Tongue (tissue), 3 donors: ENCODE measurements at places on chromosomes 2 and 18.

GRCh38 chr18:35514752-35515459 lies 17.1 kb upstream of the INO80C start:
- DNase-seq: no peak

- no peak for DNase-seq
These were observed 57.1 kb upstream of the RNF152 start for GRCh38 chr18:61949946-61950345.

- DNase-seq: no peak
These were observed 1.1 kb upstream of the CFLAR start for GRCh38 chr2:201114846-201115245.

DNA sequence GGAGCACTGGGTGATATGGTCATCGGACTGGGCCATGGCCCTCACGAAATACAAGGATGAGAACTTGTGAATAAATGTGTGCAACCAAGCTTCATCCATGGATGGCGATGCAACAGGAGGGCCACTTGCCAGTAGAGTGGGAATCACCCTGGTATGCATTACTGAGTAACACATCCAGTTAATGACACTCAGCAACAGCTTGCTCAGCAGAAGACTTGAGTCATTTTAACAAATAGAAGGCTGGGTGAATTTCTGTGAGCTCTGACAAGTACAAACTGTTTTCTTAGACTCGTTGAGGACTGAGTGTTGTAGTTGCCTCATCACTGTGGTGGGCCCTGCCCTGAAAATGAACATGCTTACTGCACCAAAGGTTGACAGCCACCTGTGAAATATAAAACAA lies 221.6 kb downstream of the NCKAP5 start:
- no peak for DNase-seq

DNA sequence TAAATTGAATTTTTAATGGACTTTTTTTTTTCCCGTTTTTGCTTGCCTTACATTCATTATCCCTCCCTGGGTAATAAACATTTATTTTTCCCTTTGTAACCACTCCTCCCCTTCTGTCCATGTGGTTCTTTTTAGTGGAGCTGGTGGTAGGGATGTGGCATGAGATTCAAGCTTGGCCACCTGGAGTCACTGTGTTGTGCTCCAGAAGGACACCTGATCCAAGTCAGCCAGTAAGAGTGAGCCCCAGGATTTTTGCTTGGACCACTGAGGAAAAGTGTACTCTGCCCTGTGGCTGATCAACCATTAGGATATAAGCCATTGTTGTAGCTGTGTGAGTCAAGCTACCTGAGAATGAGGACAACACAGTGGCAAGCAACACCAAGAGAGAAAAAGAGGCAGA lies 11.1 kb upstream of the ACTR3 start:
- no peak for DNase-seq

GRCh38 chr2:222706616-222707015 lies 35.2 kb downstream of the MOGAT1 start:
- DNase-seq: no peak

- DNase-seq: no peak
These were observed 26.8 kb downstream of the BARD1 start for GRCh38 chr2:214782671-214783070.

GRCh38 chr2:209901172-209901571 lies 101.3 kb upstream of the RPE start:
- DNase-seq: no peak

- DNase-seq: peak; percentile 64
These were observed 9.5 kb upstream of the RNF103 start for GRCh38 chr2:86633155-86633651.

- DNase-seq: no peak
These were observed 21.1 kb downstream of the PCARE start for GRCh38 chr2:29053223-29053622.

DNA sequence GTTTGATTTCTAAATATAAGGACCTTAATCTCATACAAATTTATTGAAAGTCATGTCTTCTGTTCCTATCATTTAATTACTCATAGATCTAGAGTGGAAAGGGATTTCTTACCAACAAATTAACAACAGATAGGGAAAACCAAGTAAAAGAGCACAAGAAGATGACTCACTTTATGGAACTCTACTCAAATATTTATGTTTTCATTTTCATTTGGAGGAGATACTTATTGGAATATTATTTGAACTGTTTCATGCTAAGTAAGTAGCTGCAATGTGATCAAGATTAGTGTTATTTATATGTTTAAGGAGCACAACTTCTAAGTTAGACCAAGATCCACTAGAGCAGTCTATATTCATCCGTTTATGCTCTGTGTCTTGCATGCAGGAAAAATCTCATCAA lies 1.3 kb downstream of the NT5C1B start:
- DNase-seq: no peak

DNA sequence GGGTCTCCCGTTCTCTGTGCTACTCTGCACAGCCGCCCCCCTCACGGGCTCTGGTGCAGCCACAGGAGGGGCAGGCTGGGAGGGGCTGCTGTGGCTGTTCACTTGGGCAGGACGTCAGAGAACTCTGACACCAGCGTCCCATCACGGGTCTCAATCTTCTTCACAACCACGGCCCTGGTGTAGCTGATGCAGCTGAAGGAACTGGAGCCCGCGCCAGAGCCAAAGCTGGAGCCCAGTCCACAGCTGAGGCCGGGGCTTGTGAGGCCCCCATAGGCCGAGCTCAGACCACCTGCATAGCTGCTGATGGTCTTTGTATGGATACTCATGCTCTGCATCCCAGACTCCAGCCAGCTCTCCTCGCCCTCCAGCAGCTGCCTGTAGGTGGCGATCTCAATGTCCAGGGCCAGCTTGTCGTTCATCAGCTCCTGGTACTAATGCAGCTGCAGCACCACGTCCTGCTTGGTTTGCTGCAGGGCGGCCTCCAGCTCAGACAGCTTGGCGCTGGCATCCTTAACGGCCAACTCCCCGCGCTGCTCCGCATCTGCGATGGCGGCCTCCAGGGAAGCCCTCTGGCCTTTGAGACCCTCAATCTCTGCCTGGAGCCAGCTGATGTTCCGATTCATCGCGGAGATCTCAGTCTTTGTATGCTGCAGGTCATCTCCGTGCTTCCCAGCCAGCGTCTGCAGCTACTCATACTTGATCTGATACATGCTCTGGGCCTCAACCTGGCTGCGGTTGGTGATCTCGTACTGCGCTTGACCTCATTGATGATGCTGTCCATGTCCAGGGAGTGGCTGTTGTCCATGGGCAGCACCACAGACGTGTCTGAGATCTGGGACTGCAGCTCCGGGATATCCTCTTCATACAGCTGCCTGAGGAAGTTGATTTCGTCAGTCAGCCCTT lies 7.4 kb upstream of the DUSP19 start:
- peak; percentile 35 for DNase-seq

DNA sequence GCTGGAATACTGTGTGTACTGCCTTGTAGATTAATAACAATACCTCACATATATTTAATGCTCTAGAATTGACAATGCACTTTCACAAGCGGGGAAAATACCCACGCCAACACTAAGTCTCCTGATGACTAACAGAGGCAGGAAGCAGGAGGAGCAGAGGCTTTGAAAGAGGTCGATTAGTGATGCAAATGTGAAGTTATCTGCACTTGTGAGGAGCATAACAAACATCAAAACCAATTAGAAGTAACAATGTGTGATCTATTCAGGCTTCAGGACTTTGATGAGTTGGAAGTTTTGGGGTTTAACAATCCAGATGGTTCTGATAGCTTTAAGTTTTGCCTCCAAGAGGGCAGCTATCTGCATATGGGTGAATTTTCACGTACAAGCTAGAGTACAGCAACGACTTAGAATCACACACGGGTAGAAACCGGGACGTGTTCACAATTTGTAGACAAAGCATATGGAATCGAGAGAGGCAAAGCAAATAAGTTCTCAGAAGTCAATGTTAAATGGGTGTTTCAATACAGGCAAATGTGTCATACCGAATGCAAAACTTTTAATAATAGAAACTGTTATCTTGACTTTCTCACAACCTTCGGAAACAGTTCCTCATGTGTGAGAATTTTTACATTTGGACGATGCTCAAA lies 114.5 kb downstream of the METTL8 start:
- DNase-seq: no peak

DNA sequence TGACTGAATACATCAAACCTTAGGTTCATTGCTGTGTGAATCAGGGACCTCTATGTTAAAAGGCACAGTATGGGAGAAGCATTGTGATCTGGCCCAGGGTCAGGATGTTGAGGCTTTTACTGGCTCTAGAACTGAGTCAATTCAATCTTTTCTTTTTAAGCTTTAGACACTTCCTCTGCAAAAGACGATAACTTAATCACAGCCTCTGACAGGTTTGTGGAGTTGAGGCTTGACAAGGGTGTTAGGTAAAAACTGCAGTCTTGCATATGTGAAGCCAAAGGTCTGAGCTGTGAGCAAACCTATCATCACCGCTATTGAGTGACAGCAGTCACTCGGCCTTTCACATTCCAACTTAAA lies 17.3 kb upstream of the ARHGAP25 start:
- DNase-seq: no peak

- DNase-seq: peak; percentile 44
These were observed 27.7 kb downstream of the ITGA6 start for GRCh38 chr2:172455121-172455515.

- peak; percentile 83 for DNase-seq
These were observed 99.7 kb downstream of the MEP1B start for GRCh38 chr18:32289483-32290075.

DNA sequence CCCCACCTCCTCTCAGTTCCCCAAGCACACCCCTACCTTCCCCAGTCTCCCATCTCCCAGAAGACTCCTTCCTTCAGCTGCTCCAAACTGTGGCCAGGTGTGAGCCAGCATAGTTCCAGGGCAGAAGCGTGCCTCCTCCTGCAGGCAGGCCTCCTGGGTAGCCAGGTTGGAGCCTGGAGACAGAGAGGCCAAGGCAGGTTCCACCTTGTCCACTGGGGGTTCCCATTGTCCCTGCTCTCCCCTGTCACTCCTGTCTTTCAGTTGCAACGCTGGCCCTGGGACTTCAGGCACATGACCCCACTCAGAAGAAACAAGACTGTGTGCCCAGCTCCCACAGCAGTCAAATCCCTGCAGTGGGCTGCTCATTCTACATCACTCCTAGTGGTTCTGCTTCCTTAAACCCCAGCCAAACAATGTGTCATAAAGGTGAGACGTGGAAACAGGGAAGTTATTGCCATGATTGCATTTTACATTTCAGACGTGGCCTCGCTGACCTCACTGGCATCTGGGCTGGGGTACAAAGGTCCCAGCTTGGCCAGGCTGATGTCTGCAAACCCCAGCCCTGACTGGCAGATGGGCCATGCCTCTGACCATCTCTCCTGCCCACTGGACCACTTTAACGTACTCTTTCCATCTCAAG lies 96.5 kb upstream of the BOD1L2 start:
- DNase-seq: no peak

DNA sequence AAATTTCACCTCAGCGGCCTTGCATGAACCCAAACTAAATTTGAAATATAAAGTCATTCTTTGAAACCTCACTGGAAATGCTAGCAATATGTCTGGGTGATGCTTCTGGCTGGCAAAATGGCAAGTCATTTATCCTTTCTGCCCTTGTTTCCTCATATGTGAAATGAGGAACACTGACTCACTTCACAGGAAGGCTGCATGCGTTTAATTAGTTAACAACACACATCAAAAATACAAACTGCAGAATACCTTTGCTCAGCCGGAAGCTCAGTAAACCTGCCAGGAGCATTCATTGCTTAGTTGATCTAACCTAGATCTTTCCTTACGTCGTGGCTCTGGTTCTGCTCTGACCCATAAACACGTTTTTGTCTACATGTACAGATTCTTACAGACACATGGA lies 214.2 kb upstream of the ACVR2A start:
- no peak for DNase-seq

GRCh38 chr2:7703048-7703447 lies 785.8 kb downstream of the RNF144A start:
- DNase-seq: no peak

GRCh38 chr18:50721006-50721405 lies 98.8 kb downstream of the MRO start:
- DNase-seq: no peak

DNA sequence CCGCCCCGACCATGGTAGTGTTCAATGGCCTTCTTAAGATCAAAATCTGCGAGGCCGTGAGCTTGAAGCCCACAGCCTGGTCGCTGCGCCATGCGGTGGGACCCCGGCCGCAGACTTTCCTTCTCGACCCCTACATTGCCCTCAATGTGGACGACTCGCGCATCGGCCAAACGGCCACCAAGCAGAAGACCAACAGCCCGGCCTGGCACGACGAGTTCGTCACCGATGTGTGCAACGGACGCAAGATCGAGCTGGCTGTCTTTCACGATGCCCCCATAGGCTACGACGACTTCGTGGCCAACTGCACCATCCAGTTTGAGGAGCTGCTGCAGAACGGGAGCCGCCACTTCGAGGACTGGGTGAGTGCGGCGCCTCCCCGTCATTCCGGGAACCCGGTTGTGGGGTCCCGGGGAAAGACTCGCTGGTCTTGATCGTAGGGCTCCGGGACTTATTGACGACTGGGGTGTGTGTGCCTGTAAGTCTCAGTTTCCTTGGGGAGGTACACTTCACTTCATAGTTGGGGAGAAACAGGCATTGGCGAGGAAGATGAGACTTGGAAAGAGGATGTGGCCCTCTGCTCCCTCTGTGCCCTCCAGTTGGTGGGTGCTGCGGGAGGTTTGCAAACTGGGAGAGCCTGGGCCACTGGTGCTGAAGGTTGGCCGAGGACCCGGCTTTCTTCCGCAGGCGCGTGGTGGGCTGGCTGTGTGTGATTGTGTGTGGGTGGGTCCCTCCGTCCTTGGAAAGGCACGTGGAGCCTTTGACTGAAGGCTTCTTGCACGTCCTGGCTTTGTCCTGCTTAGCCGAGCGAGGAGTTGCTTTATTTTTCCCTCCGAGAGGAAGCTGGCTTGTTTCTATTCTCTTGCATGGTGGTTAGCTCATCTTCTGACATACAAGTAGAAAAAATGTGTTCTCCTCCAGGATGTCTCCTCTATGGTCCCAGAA lies 886 bp downstream of the PRKCE start:
- DNase-seq: peak; percentile 63

- DNase-seq: no peak
These were observed 30.3 kb downstream of the NCOA1 start for GRCh38 chr2:24521162-24521857.

GRCh38 chr2:214310319-214310718 lies 100.5 kb upstream of the VWC2L start:
- no peak for DNase-seq

DNA sequence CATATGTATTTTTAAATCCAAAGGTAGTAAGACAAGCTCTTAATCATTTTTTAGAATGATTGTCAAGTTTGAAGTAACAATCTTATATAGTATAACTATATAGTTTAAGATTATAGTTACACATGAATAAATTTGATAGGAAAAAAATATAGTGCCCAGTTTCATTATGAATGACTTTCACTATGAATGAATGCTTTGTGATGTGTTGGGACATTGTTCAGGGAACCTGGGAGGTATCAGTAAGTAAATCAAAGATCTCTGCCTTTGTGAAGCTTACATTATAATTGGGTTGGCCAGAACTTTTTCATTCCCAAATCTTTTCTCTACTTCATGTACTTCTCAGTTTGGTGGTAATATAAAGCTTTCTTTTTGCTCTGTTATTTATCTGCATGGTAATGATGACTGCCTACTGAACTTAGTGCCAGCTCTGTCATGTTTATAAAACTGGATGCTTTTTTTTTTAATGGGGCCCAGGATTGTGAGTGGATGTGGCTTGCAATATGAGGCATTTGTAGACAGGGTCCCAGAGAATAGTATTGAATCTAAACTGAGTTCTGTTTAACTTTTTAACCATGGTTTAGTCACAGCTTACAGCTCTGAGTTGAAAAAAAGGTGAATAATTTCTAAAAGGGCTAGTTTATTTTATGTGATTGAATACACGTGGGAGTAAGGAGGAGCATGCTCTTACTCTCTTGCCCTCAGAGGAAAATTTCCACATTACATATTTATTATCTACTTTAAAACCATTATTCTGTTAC lies 23.3 kb downstream of the GLS start:
- DNase-seq: no peak
